ENCODE measurements at places on chromosomes 12 and 14.
A peak's percentile ranks its signal among the peaks of the same experiment; 100 is the strongest.

DNA sequence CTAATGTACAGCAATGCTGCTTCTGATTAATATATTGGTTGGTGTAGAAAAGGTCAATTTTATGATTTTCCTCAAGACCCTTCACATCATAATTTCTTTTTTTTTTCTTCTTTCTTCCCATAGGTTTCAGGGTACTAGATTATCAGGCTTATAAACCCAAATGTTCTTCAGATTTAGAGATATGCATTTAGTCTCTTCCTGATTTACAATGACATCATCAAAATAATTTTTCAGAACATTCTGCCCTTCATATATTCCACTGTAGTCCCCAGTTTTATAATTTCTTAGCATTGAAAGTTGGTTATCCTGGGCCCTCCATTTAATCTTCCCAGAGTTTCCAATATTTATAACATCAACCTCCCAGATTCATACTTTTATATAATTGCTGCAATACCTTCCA, 226.7 kb upstream of the LRFN5 start:
- DNase-seq: no peak

DNA sequence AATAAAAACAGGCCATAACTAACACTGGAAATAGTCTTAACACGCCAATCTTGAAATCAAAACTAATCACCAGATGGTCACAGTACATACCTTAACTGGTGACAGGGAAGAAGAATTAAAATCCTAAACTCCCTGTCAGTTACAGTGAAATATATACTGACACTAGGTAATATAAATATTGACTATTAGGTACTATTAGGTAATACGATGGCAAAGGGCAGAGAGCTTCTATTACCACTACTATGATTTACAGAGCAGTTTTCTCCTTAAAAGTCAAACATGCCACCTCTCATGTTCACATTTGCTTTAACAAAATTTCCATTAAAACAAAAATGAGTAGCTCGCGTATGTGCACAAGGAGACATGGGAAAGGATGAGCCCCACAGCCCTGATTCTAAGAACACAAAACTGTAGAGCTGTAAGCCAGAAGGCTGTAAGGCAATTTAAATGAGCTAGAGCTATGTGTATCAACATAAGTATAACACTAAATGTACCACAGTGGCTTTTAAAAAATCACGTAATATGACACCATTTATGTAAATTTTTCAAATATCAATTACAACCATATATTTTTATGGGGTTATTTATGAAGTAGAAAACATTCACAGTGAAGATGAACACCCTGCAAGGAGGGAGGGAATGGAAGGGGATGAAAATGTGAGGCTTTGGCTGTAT, 19.1 kb downstream of the SETD3 start:
- no peak for DNase-seq

- DNase-seq: no peak
Observed at GRCh38 chr12:97097734-97098133, 190.7 kb downstream of the NEDD1 start.

DNA sequence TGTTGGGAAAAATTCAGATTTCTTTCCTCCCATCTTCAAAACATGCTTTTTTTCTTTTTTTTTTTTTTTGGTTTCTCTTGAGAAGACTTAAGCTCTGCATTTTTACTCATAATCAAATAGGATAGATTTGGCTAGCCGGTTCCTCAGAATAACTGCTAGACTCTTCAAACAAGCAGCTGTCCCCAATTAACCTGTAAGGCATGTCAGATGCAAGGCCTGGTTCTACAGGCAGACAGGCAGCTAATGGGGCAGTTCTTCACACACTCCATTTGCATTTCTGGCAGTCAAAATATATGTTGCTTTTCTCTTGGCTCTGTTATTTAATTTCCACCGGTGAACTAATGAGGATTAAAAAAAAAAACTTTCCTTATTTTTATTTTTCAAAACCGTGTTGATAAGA, 228.0 kb upstream of the ATP2B1 start:
- DNase-seq: peak; percentile 33

DNA sequence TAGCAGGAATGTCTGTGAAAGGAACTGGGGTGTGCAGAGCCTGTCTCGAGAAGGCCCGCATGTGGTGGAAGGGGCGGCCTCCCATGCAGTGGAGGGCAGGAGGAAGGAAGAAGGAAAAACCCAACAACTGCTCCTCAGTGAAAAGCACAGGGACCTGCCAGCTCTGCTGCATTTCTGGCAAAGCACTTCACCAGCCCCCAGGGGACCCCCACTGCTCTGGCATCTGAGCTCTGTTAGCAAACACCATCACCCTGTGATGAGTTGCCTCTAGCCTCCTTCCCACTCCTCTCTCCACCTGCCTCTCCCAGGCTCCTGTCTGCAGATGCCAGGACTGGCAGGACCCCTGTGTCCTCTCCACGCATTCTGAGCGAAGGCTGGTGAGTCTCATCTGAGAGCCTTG, 69.0 kb upstream of the DDX11 start:
- no peak for DNase-seq

- no peak for DNase-seq
Observed at GRCh38 chr12:104025771-104026170, 24.2 kb downstream of the GLT8D2 start.

DNA sequence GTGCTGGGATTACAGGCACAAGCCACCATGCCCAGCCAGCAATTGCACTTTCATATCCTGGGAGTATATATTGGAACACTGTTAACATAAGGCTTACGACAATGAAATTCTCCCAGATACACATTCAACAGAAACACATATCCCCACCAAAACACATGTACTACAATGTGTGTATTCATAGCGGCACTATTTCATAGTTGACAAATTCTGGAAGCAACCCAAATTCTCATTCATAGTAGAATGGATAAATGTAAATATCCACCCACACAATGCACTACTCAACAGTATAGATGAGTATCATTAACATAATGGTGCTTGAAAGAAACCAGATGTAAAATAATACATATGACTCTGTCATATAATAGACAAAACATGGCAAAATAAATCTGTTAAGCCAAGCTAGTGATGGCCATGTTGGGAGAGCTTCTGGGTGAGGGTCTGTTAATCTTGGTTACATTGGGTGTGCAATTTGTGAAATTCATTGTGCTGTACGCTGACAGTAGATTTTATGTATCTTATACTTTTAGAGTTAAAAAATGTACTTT, 2.6 kb upstream of the DNAAF2 start:
- DNase-seq: peak; percentile 32

DNA sequence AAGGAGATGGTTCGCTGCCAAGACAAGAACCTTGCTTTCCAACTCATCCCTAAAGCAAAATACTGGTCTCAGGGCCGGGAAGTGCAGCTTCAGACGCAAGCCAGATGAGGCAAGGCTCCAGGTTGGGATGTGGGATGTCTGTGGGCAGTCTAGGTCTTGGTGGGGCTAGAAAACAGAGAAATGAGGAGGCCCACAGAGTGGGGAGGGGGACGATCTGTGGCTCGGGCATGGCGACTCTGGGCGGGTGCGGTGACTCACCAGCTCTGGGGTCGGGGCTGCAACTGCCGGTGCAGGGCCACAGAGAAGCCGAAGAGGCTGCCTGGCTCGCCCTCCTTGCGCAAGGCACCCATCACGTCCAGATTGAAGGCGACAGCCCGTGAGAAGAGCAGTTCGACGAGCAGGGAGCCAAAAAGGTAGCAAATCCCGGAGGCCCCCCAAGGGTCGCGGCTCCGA, 459 bp downstream of the ITGA7 start:
- DNase-seq: no peak

GRCh38 chr12:42539696-42540095, 49.9 kb downstream of the PRICKLE1 start:
- DNase-seq: no peak

DNA sequence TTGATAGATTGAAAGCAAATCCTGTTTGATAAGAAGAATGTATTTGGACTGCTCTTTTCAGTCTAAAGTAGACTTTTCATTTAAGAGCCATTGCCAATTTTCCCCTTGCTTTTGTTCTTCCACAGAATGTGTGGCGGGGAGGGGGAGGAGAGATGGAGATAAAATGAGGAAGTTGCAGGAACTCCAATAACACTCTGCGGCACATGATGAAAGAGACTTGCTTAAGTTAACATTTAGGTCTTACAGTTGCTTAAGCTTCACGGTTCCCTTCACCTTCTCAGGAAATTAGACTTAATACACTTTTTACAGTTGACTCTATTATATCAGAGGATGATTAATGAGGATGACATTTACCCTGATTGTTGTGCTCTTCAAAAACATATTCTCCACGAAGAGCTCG, 537.3 kb downstream of the TMTC2 start:
- no peak for DNase-seq

DNA sequence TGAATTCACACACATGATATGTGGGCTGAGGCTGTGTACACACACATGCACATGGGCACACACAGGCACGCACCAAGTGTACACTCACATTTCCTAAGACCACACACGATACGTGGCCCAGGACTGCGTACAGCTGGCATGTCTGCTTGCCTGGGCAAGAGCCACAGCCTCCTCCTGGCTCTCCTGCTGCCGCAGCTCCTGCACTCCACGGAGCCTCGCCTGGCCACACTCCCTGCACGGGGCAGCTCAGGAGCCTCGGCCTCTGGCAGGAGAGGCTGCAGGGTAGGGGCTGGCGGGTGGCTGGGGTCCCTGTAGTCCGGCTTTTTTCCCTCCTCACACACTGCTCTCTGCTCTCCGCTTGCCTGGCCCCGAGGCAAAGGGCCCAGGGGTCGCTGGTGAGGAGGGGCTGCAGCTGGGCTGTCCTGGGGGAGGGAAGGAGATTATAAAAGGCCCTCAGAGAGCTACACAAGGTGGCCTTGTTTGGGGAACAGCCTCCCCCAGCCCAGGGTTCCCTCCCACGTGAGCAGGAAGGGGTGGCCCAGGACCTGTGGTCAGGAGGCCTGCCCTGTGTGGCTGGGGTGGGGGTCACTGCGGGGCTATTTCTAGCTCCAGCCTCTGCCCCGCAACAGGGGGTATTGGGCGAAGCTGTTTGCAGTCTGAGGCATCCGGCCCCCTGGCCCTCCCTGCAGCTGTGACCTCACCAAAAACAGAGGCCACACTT, 89.0 kb upstream of the SFSWAP start:
- DNase-seq: peak; percentile 52

Measured in SK-N-SH (cell line).